ENCODE measurements at places on chromosomes 16 and 17.

GRCh38 chr17:78484271-78485246 is 92.6 kb downstream of the DNAH17 start:
- DNase-seq: peak; percentile 86

DNA sequence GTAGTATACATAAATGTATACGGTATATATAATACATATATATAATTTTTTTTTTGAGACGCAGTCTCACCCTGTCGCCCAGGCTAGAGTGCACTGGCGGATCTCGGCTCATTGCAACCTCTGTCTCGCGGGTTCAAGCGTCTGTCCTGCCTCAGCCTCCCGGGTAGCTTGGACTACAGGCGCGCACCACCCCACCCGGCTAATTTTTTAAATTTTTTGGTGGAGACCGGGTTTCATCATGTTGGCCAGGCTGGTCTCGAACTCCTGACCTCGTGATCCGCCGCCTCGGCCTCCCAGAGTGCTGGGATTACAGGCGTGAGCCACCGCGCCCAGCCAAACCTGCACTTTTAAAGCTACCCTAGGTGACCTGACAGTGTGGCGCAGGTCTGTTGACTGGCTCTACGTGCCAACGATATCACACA is 745 bp downstream of the PAM16 start:
- no peak for DNase-seq

- no peak for DNase-seq
These were observed 8.3 kb upstream of the ST6GALNAC2 start for GRCh38 chr17:76593959-76594358.

DNA sequence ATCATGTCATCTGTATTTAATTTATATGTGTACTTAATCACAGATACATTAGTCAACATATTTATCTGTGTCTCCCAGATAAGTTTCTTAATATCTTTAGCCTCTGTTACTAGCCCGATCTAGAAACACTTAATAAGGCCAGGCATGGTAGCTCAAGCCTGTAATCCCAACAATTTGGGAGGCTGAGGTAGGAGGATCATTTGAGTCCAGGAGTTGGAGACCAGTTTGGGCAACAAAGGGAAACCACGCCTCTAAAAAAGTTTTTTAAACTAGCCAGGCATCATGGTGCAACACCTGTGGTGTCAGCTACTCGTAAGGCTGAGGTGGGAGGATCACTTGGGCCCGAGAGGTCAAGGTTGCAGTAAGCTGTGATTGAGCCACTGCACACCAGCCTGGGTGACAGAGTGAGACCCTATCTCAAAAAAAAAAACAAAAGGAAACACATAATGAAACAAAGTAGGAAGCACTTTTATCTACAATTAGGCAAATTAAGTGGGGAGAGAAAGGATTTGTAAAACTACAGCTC is 9.4 kb downstream of the SKA2 start:
- DNase-seq: no peak

- no peak for DNase-seq
These were observed 109.4 kb downstream of the CDYL2 start for GRCh38 chr16:80695020-80695419.

GRCh38 chr16:27315333-27316037 is 1.7 kb downstream of the IL4R start:
- DNase-seq: peak; percentile 54

DNA sequence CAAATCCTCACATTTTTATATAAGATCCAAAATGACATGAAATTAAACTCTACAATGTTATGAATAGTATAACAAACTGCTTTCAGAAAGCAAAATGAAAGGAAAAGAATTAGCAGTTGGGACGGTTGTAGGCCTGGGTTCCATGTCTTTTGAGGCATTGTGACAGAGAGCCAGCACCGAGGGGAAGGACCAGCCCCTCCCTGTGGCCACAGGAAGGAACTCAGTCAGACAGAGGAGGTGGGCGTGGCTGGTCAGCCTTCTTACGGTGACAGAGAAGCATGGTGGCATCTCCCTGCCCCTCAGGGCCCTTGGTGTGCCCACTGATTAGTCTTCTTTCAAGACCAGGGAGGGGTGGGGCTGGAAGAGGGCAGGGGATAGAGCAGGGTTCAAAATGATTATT is 5.7 kb downstream of the ZNF319 start:
- peak; percentile 36 for DNase-seq

GRCh38 chr17:2120586-2121335 is 65.9 kb downstream of the HIC1 start:
- DNase-seq: no peak

- no peak for DNase-seq
These were observed at the start of gene FSCN2 for GRCh38 chr17:81527591-81528383. FSCN2 (plus strand) TSS chr17:81528377; CDS start chr17:81528532, 155 bp downstream.

- DNase-seq: no peak
These were observed 1.5 kb upstream of the NTN3 start for GRCh38 chr16:2469399-2470233.

- DNase-seq: no peak
These were observed 141.0 kb downstream of the STX8 start for GRCh38 chr17:9434642-9435057.

DNA sequence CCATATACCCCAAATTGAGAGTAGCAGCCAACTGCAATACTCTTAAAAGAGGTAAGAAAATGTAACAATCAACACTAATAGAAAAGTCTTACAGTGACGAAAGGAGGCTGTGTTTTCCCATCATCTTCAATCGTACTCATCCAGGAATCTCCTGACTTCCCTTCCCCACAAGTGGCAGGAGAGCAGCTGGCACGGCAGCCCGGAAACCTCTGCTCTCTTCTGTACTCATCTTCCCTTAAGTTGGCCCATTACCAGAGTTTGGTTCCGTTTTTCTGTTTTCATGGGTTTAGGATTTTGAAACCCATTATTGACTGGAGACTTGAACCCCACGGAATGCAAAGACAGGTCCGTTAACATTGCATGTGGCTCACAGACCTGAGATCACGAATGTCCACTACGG is 11.7 kb upstream of the CD300H start:
- DNase-seq: no peak

- DNase-seq: no peak
These were observed 201.2 kb upstream of the NOG start for GRCh38 chr17:56392321-56392720.

DNA sequence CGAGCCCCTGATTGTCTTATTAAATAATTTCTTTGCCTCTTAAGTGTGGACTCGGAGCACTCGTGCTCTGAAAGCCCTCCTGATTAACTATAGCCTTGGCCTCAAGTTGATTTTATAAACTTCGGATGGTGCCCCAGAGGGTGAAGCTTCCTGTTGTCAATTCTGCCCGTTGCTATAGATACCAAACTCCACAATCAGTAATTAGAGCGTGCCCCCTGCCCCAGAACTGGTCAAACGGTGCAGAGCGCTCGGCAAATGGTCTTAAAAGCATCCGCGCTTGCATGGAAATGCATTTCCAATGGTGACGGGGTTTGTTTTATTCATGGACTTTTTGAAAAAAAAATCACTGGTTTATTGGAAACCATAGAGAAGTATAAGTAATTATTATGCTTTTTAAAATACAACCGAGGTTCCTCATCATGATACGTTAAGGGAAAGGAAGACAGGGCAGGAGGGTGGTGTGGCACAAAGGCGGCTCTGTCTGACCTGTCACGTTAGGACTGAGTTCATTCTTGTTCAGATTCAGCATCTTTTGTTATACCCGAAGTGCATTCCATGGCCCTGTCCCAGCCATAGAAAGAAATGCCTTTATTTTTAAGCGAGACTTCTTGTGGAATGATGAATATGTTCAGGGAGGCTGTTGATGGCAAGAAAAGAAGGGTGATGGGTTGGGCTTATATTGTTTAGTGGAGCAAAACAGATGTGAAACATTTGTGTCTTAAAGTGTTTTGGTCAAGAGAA is 476.4 kb downstream of the MAF start:
- DNase-seq: no peak

DNA sequence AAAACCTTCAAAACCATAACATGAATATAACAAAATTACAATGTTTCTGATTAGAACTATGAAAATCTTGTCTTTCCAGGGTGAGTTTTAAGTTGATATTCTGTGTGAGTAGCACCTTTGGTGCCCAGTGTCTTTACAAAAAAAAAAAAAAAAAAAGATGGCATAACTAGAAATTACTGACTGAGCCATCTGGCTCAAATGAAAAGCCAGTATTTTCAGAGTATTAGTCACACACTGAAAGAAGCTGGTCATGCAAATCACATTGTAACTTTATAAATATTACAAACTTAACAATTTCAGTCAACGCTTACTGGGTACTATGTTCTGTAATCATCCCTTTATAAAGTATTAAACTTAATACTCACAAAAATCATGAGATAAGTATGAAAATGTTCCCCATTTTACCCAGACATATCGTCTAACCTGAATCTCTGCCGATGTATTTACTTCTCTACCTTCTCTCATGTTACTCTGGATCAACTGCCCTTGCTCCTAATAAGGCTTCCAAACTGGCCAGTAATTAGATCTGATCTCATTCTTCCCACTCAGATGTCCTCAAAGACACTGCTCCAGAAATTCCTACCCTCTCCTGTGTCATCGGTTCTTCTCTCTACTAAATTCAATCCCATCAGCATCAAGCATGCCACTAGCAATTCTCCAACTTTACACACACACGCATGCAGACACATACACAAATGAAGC is 25.4 kb downstream of the UBE2G1 start:
- no peak for DNase-seq

DNA sequence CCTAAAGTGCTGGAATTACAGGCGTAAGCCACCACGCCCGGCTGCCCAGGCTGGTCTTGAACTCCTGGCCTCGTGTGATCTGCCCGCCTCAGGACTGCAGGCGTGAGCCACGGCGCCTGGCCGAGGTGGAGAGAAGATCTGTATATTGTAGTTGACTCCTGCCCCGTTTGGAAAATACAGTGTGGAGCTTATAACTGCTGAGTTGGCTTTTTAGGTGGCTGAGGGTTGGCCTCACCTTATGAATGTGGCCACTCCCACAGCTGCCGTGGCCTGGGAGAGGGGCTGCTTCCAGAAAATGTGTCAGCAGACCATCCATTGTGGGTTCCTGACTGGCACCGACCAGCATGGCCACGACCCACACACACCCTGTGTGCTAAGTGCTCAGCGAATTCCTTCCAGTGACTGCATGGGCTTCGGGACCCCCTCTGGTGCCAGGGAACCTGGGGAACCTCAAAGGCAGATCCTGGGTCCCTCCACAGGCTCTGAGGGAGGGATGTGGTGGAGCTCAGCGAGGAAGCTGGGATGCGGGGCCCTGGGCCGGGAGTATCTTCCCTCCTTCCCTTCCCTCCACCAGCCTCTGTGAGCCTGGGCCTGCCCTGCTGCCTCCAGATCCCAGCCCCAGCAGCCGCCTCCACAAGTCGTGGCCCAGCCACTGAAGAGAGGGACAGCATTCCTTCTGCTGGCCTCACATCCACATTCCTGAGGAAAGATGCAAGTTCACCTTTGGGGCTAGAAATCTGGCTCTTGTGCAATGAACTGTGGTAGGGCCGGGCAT is 10.9 kb upstream of the RAB11FIP3 start:
- no peak for DNase-seq

DNA sequence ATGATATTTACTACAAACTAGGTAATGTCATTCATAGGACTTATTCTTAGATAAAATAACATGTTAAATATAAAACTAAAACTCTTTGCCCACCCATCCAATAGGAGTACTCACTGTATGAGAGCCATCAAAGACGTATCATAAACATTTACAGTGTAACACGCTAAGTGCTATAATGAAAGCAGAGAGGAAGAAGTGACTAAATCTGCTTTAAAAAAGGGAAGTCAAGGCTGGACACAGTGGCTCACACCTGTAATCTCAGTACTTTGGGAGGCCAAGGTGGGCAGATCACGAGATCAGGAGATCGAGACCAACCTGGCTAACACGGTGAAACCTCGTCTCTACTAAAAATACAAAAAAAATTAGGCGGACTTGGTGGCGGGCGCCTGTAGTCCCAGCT is 32.4 kb downstream of the SPAG9 start:
- DNase-seq: no peak

- DNase-seq: no peak
These were observed 115.7 kb downstream of the MRTFB start for GRCh38 chr16:14186795-14187221.

- no peak for DNase-seq
These were observed 10.1 kb upstream of the KREMEN2 start for GRCh38 chr16:2953706-2954627.

DNA sequence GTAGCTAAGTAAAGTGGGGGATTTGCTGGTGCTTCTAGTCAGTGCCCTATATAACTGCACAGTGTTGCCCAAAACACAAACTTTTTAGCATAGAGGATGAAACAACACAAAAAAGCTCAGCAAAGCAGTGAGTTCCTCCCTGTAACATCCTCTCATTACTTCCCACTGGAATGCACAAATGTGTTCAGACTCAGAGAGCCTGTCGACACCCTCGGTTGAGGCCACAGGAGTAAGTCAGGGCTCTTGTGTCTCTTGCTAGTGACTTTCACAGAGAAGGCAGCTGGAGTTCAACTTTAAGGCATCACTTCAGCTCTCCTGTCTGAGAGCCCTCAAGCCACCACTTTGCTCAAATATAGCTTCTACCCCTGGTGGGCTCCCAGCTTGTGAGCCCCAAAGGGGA is 107.2 kb upstream of the NETO2 start:
- no peak for DNase-seq

DNA sequence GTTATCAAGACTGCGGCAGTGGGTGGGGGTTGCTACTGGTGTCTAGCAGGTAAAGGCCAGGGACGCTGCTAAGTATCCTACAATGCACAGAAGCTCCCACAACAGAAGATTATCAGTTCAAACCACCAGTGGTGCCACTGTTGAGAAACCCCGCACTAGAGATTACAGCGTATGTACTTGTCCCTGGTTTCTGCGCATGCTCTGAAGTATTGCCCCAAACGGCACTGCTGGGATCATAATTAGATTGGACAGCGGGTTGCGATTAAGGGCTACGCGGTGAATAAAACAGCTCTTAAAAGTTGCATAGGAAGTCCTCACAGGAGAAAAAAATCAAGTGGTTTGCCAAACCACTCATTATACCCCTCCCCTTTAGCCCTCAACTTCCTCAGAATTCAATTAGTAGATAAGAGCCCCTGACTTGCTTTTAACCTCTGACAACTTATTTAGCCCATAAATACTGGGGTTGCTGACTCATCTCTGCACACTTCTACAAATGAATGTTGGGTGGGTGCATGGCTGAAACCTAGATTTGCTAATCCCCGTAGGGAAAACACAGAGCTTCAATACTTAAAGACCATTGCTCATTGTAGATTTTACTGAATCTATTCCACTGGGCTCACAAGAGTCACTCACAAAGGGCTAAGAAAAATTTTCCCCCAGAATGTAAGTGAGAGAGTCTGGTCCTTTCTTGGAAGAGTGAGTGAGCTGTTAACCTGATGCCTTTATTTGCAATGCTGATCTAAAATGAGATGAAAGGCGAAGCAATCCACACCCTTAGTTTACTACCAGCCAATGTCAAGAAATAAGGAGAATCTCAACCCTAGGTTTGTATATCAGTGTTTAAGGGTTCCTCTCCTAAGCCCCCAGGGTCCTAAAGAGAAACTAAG is 91.8 kb downstream of the RGS9 start:
- peak; percentile 50 for DNase-seq

DNA sequence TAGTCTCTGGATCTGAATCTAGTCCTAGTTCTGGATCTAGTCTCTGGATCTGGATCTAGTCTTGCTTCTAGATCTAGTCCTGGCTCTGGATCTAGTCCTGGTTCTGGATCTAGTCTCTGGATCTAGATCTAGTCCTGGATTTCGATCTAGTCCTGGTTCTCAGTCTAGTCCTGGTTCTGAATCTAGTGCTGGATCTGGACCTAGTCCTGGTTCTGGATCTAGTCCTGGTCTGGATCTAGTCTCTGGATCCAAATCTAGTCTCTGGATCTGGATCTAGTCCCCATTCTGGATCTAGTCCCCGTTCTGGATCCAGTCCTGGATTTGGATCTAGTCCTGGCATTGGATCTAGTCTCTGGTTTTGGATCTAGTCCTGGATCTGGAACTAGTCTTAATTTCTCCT is 29.9 kb upstream of the VAT1L start:
- DNase-seq: no peak

GRCh38 chr17:57924677-57925076 is 30.5 kb downstream of the CUEDC1 start:
- DNase-seq: no peak

Measured in stimulated activated CD4-positive, alpha-beta T cell treated with anti-CD3 and anti-CD28 coated beads, Interleukin-2, amount 100 ng/mL, for 48 hours (primary cell).